T-helper 1 cell treated with Interleukin-12 subunit alpha and Interleukin-12 subunit beta and Interleukin-4 antibody, amounts not matched to agents 30 ng/mL and 1 ng/mL, for 36 hours (primary cell): ENCODE measurements at places on chromosomes 4 and X. TPM values are rescaled to one million over a fixed set of nuclear protein-coding genes. Genes with fewer than 3 reads are reported as not detected.

MFSD8 gene
- total RNA-seq, result 21.0 and 21.2 TPM in 2 replicates

NLGN4X gene
- total RNA-seq, result not detected in 2 replicates

ACSL4 gene
- 42.9 and 43.2 TPM in 2 replicates for total RNA-seq

PCDH19 gene
- total RNA-seq, result not detected in 2 replicates

RAB9B gene
- 0.56 and 0.64 TPM in 2 replicates for total RNA-seq

MCF2 gene
- 0.27 and 0.37 TPM in 2 replicates for total RNA-seq

STPG2 gene
- total RNA-seq, result 0.12 TPM in 1 of 2 replicates, not detected in the other

SSX2 gene
- not detected in 2 replicates for total RNA-seq

CT45A6 gene
- total RNA-seq, result not detected in 2 replicates

ATP2B3 gene
- 0.07 and 0.12 TPM in 2 replicates for total RNA-seq

SMPX gene
- not detected in 2 replicates for total RNA-seq

ZCCHC18 gene
- 0.34 and 0.90 TPM in 2 replicates for total RNA-seq

OTC gene
- total RNA-seq, result not detected in 2 replicates

ESX1 gene
- total RNA-seq, result not detected in 2 replicates

SCML1 gene
- 0.49 and 0.93 TPM in 2 replicates for total RNA-seq

NMU gene
- total RNA-seq, result not detected in 2 replicates
